ENCODE measurements at places on chromosomes 2 and 18. TPM values are rescaled to one million over a fixed set of nuclear protein-coding genes. Genes with fewer than 3 reads are reported as not detected.

Gene ARHGAP28
- total RNA-seq, result 1.5 TPM

Gene COA5
- 33.3 TPM for total RNA-seq

Gene UGT1A4
- total RNA-seq, result not detected

GRCh38 chr18:67428805-67429204 lies 87.7 kb downstream of the DSEL start:
- no peak for DNase-seq

DNA sequence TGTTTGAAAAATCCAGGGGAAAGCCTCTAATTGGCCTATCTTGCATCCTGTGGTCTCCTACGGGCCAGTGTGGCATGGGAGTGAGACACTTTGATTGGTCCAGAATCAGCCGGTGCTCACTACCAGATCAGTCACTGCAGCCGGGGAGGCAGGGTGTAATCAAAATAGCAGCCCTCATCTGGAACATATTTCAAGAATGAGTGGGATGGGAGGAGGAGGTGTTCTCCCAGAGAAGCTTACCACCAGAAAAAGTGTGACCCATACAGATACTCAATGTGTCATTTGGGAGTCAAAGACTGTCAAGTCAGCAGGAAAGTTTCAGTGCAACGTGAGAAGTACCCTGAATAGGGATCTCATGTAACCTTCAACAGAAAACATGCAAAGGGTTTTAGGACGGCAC lies 393.9 kb upstream of the SLC14A2 start:
- no peak for DNase-seq

DNA sequence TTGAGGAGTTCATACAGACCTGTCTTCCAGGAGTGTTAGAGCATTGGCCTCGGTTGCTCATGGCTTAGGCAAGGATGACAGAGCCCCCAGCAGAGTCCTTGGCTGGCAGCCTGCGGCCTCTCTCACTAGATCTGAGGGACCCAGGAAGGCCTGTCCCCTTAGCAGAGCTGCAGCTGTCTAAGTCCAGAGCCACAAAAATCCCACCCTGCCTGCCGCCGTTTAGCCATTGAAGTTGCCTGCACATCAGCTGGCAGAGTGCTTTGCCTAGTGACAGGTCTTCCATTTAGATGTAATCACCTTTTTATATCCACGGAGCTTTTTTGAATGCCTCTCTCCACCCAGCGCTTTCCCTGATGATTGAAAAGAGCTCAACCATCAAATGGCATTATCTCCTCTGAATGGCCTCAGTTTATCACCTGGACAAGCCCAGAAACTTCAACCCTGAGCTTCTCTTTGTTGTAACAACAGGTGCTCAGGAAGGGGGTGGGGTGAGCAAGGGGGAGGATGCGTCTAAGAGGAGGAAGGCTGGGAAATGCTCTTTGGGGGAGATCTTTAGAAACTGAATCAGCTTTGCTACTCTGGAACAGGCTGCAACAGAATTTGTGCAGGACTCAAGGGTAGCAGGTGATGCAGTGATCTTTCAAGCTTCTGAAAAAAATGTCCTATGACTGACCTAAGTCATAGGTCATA lies 71.9 kb downstream of the TNP1 start:
- no peak for DNase-seq

- DNase-seq, result no peak
Measured at GRCh38 chr18:13527730-13528129, 198.6 kb downstream of the FAM210A start.

DNA sequence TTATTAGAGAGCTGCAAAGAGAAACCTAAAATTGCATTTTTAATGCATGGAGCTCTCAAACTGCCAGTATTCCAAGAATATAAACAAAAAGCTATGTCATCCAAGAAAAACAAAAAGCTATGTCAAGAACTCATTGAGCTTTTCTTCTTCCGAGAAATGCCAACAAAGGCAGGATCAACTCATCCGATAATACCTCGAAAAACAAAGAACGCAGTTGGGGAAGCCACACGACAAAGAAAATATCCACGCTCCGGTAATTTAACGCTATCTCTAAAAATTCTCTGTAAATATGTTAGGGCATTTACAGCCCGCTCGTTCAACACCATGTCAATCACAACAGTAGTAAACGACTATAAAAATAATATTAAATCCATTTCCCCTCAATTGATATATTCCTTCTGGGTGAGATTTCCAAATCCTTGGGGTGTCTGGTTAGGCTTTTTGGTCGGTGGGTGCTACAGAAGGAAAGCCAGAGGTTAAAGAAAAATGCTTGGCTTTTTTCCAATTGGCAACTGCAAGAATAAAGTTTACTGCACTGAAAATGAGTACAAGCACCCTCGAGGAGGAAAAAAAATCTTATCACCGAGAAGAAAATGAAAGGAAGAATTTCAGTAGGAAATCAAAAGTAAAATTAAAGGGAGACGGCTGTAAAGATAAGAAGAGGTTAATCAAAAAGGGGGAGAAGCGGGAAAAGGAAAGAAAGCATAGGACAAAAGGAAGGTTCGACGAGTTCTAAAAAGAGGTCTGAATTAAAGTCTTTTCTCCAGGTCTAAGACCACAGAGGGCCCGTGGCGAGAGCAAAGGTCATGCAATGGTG lies 856 bp downstream of the TIA1 start:
- no peak for DNase-seq

Measured in left ventricle myocardium inferior (tissue), 1 donor.